ENCODE measurements at places on chromosomes 16 and 17.
A peak's percentile ranks its signal among the peaks of the same experiment; 100 is the strongest.

GRCh38 chr17:28327709-28328108 is 7.6 kb downstream of the IFT20 start:
- DNase-seq: no peak

- DNase-seq: peak; percentile 84
Measured at GRCh38 chr17:49260011-49260816, 29.6 kb upstream of the PHOSPHO1 start.

- DNase-seq: no peak
Measured at GRCh38 chr16:84362471-84362941, 5.8 kb upstream of the ATP2C2 start.

GRCh38 chr17:67324330-67324729 is 42.0 kb downstream of the PSMD12 start:
- no peak for DNase-seq

DNA sequence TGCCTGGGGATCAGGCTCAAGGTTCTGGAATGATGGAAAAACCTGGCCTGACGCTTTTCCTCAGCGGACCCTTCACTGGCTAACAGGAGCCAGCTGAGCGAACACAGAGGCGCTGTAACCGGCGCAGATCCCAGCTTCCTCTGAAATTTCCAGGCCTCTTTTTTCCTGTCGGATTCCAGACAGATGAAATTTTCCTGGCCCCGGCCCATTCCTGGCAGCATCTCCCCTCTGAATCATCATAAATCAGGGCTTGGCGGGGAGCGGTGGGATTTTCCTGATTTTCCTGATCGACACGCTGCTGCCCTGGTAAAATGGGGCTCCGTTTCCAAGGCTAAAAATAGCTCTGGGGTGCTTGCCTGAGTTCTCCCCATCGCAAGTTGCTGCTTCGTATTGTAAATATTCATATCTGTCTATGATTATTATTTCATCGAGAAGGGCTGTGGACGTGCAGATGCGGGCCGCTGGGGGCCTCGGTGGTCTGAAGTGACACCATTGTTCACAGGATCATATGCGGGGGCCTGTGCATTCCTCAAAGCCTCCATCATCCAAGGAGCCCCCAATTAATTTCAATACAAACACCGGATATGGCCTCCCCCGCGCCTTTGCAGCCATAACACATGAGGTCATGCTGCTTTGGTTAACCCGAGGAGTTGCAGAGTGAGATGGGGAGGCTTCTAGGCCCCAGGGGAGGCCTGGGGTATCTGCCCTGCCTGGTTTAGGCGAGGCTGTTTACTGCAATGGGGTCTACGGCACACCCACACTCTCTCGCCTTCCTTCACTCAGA is 45.8 kb upstream of the ETV4 start:
- DNase-seq: peak; percentile 59

- DNase-seq: no peak
Measured at GRCh38 chr17:57078274-57078673, 6.8 kb upstream of the AKAP1 start.

GRCh38 chr16:52488837-52489289 is 58.1 kb downstream of the TOX3 start:
- DNase-seq: no peak

DNA sequence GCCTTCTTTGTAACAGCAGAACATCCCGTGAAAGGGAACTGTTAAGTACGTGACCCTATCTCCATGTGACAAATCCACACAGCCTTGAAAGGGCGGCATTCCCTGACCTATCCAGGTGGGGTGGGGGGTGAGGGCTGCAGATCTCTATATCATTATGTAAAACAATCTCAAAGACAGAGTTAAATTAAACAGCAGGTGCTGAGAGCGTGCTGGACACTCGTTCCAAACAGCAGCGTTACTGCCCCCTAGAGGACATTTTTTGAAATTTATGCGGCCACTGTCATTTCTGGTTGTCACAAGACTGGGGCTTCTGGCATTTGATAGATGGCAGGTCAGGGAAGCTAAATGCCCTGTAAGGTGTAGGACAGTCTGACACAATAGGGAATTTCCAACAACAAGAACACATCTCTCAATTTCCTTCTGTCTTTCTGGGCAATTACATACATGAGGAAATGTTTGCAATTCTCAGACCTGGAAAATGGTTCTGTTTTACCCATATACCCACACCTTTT is 6.7 kb upstream of the SLC25A39 start:
- peak; percentile 73 for DNase-seq

DNA sequence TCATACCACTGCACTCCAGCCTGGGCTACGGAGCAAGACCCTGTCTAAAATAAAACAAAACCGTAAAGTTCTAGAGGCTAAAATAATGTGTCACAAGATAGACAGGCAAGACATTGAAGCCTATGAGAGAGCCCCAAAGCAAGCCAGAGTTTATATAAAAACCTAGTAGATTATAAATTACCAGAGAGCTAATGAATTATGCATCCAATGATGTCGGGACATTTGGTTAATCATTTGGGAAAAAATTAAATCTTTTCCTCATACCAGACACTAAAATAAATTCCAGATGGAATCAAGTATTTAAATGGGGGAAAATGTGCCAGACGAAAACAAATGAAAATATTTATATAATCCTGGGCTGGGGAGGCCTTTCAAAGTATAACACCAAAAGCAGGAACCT is 24.2 kb downstream of the CCDC40 start:
- no peak for DNase-seq

DNA sequence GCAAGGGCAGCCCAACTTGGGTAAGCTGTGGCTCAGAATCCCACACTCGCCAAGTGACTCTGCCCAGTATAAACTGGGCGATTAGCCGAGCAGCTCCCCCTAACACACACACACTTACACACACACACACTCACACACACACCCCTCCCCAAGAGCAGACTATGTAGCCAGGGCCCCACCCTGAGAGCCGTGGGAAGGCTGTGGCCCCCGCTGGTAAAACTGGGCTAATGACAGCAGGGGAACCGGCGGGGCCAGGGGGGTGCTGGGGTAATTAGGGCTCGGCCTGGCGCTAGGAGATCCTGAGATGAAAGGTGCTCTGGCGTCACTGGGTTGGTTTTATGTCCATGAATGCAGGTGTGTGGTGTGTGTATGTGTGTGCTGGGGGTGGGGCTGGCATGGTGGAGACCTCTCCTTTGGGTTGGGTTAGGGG is 1.1 kb upstream of the THRA start:
- no peak for DNase-seq

DNA sequence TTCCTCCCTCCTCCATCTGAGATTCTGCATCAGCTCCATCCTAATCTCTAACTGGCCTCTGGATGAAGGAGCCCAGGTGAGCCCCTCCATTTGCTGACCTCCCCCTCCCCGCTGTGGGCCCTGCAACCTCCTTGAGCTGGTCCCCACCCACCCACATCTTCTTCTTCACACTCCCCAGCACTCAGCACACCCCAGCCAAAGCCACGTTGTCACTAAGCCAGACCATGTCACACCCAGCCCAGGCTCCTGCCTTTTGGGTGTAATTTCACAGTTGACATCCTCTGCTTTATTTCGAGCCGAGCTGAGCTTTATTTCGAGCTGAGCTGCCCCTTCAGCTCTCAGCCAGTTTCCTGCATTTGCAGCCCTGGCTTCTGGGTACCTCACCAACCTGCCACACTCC is 282.7 kb upstream of the TNRC6C start:
- DNase-seq: no peak

DNA sequence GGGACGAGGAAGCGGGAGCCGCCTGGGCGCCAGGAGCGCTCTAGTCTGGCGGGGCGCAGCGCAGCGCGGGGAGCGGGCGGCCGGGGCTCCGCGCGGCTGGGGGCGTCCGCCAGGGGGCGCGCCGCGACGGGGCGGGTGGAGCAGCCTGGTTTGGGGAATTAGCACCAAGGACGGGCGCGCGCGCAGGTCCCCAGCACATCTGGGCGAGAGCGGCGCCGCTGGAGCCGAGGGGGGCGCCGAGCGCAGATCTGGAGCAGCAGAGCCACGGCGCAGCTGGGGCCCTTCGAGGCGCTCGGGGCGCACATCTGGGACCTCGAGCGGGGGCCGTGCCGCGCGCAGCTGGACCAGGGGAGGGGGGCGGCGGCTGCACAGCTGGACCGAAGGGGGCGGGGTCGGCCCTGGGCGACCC is at the start of gene NXPH3:
TSS of gene NXPH3 (plus strand) at position 193 of the 409 bp plus-strand sequence. CDS start 349 bp downstream, outside the sequence.
- DNase-seq: peak; percentile 53

DNA sequence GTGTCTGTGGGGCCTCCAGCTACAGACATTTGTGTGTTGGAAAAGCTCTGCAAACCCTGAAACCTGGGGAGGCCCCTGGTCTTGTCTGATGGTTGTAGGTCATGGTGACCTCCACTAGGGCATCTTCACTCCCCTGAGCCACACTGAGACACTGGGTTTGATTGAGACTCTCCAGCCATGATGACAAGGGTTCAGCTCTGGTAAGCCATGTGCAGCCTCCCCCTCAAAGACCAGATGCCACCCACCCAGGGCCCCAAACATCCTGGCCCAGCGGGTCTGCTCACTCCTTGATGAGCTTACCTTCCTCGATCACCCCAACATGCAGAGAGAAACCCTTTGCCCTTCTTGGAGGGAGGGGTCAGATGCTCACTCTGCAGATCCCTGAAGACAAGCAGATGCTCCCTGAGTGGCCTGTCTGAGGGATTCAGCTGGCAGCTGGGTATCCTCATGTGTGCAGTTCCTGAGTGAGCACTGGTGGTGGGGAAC is 101.6 kb downstream of the METRNL start:
- DNase-seq: no peak

GRCh38 chr17:2734939-2735338 is 14.5 kb downstream of the CCDC92B start:
- DNase-seq: no peak

DNA sequence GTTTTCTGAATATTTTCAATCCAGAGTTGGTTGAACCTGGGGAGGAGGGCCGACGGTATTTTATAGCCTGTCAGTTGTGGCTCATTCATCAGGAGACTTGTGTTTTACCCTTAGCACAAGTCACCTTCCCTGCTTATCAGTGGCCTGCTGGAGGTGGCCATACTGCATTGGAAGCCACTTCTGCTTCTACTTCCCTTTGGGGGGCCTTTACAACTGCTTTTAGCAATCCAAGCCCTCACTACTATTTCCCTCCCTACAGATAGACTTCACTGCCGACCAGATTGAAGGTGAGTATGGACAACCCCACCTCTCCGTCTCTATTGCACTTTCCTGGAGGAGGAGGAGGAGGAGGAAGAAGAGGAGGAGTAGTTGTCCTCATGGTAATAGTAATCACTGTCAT is 4.4 kb downstream of the MYL4 start:
- DNase-seq: no peak

GRCh38 chr17:62070900-62071299 is 5.8 kb upstream of the MED13 start:
- DNase-seq: no peak

DNA sequence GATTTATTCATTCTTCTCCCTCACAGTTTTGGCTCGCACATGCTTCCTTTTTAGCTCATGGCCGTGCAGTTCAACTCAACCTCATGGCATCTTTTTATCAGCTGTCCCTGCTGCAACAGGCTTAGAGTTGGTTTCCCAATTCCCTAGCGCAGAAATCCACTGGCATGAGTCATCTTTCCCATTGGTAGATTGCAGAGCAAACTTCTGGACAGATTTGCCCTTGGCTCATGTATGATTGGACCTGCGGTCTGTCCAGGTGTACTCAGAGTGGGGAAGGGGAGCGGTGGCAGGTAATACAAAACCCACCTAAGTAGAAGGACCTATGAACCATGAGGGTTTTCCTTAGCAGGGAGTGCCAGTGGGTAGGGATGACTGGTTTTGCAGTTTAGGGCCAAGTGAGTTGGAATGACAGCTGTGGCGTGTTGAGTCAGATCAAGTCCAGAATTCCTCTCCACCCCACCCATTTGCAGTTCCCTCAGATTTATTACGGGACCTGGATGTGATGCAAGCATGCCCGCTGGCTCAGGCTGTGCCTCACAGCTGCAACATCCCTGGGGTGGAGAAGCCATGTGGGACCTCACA is 584.7 kb downstream of the WWOX start:
- DNase-seq: peak; percentile 32

GRCh38 chr17:28078341-28079229 is 36.1 kb downstream of the NLK start:
- no peak for DNase-seq

DNA sequence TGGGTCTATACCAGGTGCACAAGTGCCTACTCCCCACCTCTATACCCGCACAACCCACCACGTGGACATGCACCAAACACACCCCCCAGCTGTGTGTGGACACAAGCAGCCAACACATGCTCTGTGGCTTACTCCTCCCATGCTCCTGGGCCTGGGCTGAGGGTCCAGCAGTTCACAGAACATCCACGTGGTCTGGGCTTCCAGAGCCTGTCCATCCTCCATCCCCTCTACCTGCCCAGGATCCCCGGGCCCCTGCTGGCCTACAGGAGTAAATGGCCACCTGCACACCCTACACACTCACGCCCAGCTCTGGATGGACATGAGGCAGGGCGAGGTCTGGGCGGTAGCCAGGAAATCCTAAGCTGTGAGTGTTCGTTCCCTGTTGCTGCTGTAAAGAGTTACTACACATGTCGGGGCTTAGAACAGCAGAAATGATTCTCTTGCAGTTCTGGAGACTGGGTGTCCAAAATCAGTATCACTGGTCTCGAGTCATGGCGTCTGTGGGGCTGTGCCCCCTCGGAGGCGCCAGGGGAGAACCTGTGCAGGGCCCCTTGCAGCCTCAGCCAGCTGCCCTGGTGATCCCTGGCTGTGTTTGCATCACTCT is 15.0 kb upstream of the RAI1 start:
- DNase-seq: peak; percentile 75

DNA sequence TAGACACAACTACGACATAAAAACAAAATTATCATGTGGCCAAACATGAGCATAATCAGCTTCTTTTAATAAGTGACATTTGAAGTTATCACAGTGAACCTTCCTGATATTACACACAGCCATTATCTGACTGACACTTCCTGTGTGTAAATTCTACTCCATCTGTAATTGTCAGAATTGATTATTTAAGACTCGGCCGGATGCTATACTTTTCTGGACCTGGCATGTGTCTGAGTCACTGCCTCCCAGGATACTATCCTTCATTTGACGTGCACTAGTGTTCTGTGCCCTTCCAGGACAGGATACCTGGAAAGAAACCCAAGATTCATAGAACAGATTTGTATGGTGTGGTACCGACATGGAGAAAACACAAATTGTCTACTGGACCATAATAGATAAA is 242.0 kb downstream of the HS3ST3A1 start:
- no peak for DNase-seq

GRCh38 chr16:68732042-68732680 is 4.9 kb upstream of the CDH1 start:
- DNase-seq: peak; percentile 78

- no peak for DNase-seq
Measured at GRCh38 chr16:52994942-52995341, 57.8 kb downstream of the CHD9NB start.

GRCh38 chr17:70622368-70623260 is 453.3 kb downstream of the KCNJ2 start:
- peak; percentile 20 for DNase-seq

- peak; percentile 91 for DNase-seq
Measured at GRCh38 chr17:75031972-75032719, 14.6 kb downstream of the ATP5PD start.

- peak; percentile 51 for DNase-seq
Measured at GRCh38 chr16:75138636-75139035, 9.7 kb upstream of the ZFP1 start.

All from M059J (cell line).